ENCODE measurements at places on chromosomes 6 and 20.

DNA sequence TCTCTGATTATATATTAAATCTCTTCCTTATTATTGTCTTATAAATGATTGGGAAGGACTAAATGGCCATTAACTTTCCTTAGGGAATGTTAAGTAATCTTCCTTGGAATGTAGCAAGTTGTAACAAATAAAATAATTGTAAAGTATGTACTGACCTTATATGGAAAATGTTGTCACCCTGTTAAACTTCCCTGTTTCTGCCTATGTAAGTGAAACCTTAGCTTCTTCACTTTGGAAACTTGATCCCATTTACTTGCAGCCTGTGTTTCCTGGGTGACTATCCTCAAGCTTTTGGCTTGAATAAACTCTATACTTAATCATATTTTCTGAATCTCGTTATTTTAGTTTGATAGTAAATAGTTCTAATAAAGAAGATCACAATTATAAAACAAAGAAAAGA is 519.5 kb upstream of the PTCHD4 start:
- DNase-seq: no peak

DNA sequence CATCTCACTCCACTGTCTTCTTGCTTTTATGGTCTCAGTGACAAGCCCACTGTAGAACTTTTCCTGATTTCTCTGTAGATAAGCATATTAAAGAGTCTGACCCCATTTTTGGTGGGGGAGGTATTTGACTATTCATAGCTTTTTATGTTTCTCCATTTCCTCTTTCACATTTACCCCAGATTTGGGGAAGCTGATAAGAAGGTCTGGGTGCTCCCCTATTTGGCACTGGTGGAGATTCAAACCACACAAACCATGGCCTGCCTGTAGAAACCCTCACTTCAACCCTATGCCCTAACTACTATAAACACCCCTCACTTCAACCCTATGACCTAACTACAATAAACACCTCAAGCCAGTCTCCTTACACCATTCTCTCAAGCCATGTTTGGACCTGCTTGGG is 196.2 kb upstream of the SYNDIG1 start:
- no peak for DNase-seq

GRCh38 chr6:45812922-45813321 is 202.7 kb downstream of the CLIC5 start:
- peak; percentile 88 for DNase-seq

- peak; percentile 32 for DNase-seq
Observed at GRCh38 chr6:143232849-143233248, 172.2 kb downstream of the AIG1 start.

DNA sequence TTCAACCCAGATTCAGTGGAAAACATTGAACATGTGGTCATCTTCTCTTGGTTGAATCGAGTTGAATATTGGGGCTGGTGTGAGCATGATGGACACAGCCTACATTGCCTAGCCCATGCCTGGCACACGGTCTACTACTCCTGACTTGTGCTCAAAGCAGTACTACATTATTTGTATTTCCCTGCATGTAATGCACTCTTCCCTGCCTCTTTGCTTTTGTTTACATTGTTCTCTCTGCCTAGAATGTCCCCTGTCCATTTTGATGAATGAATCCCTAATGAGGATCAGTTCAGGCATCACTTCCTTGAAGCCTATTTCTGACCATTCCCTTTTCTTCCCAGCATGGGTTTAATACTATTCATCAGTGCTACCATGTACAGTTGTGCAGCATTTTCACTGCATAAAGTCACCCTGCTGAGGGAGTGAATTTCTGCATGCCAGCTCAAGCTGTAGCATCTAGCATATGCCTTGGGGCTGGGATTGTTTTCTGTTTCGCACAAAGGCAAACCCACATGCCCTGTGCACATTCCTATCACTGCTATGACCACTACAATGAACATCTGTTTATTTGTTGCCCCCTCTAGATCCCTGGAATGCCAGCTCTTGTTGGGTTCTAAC is 75.3 kb upstream of the CCN6 start:
- no peak for DNase-seq

- DNase-seq: peak; percentile 78
Observed at GRCh38 chr6:4606821-4607704, 169.1 kb upstream of the CDYL start.

DNA sequence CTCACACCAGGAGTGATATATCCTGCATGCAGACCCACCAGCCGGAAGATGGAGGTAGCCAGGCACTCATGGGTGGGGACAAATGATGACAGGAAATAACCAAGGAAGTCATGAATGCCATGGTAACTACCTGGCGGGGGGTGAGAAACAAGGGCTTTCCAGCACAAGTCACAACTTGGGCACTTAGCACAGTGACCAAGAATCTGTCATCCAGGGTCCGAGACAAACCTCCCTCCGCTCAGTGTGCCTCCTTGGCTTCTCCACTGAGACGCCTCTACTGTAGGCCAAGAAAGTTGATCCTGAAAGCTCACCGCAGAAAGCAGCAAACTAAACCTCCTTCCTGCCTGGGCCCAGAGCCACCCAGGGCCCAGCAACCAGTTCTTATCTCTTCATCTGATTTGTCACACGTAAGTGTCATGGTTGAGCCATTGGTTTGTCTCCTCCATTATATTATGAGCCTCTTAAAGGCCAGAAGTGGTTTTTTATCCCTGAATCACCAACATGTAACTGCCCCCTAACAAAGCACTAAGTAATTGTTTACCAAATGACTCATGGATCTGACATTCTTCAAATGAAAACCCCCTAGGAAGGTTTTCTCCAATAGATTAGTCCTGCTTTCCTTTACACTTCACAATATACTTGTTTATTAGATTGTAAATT is 84.3 kb upstream of the TAB2 start:
- peak; percentile 95 for DNase-seq

DNA sequence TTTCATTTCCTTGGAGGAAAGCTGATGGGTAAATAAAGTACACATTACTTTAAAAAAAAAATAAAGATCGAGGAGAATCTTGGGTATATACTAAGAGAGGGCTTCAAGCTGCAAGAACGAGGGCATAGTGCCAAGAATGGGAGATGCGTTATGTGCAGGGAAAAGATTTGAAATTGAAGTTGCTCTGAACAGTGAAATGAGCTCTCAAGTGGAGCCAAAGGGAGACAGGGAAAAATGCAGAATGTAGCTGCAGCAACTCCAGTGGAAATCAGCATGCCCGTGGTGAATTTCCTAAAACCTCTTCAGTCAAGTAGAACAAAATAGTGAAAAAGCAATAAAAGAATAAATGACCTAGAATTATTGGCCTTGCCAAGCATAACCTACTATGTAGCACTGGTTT is 11.4 kb upstream of the COL9A1 start:
- no peak for DNase-seq

DNA sequence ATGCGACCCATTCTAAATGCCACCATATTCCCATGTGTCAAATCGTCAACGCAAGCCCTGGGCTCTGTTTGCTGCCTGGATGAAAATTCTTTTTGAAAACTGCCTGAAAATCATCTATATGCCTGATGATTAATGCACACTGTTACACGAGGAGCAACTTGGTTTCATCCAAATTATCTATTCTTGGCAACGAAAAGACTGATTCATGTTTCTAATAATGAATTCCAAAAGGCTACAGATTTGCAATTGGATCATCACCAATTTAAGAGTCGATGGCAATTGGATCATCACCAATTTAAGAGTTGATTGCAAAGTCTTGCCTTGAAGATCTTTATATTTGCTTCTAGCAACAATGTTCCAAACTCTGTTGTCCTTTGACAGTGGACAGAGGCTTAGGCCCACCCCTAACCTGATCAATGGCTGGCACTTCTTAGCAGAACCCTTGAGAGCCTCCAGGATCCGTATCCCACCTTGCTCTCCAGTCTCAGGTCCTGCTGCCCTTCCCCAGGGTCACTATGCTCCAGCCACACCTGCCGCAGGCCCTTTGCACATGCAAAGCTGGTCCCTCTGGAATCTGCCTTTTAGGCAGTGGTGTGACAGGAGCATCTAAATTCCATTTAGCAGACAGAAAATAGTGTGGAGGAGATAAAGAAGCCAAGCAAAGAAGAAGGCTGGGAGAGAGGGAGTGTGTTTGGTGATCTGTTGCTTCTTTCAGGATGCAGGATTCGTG is 460.9 kb upstream of the SULF2 start:
- DNase-seq: peak; percentile 55

DNA sequence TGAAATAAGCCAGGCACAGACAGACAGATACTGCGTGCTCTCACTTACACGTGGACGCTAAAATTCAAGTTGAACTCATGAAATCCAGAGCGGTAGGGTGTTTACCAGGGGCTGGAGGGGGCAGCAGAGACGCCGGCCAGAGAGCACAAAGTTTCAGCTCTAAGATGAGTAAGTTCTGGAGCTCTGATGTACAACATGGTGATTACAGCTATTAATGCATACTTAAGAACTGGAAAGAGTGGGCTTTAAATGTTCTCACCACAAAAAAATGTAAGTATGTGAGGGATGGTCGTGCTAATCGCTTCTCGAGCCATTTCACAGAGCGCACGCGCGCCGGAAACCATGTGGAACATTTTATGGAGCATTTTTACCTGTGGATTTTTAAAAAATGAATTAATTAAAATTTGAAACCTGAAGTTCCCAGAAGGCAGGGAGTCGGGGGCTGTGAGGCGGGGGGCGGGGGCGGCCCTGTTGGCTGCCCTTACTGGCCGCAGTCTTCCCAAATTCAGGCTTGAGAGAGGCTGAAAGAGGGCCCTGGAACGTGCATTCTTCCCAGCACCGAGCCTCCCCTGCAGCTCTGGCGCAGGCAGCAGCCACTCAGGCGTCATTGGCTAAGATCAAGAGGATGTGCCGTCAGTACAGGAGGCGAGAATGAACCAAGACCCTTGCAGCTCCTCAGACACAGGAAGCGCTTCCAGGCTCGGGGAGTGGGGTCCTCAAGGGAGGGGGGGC is 8.5 kb upstream of the SLCO4A1 start:
- DNase-seq: peak; percentile 21

DNA sequence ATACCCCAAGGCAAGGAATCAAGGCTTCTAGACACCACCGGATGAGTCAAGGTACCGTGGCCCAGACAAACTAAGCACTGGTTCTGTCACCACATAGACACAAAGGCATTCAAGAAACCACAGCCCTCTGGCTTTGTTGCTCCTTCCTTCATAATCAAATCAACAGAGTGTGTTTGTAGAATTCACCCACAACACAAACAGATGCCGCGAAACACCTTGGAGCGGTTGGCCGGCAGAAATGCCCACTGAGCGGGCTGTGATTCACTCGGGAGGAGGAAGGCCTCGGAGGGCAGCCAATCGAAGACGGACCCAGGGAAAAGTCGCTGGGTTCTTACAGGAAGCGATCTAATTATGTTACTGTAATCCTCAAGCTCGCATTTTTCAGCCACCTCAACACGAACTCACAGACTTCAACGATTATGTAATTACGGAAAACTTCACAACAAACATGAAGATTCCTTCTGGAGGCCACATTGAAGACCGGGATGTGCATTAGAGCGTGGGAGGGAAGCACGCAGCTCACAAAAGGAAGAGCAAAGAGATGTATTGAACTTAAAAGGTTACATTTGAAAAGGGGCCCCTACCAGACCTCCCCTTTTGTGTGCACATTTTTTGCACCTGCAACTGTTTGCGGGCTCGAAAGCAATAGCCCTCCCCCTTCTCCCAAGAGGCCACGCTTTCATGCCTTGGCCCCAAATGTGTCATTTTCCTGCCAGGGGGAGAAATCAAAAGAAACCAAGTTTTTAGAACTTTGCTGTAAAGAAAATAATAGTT is 184.7 kb upstream of the PREP start:
- peak; percentile 88 for DNase-seq

DNA sequence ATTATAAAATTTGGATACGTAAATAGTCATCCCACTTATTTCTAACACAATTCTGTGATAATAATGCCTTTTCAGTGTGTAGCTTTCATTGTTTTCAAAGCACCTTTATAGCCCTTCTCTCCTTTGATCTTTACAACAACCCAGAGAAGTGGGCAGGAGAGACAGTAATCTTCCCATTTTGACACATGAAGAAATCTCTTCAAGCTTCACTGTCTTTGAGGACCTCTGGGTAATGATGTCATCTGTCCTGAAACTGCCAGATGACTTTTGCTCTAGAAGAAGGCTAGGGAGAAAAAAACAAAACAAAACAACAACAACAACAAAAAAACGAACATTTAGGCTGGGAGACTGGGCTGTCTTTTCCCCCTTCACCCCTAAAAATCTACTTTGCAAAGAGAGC is 203.0 kb downstream of the KCNQ5 start:
- DNase-seq: no peak

DNA sequence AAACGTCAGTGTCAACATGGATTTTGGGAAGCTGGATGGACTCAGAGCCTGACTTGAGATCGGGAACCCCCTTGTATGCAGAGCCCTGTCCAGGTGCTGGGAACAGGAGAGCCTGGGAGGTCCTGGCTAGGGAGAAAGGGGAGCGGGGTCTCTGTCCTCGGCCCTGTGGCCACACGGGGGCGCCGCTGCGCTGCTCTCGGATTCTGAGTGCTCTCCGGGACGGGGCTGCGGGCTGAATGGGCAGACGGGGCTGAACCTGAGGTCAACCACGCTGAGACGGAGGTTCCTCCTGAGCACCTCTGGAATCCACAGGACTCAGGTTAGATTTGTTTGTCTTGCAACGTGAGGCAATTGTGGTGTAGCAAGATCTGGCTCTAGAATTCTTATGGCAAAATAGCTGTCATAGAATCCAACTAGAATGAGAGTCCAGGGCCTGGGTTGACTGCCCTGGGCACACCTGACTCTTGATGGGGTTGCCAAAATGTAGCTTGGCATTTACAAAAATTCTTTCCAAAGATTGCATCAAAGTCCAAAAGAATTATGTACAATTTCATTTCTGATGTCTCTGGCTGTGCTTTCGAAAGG is 20.6 kb upstream of the HLA-F start:
- DNase-seq: no peak

- DNase-seq: peak; percentile 62
Observed at GRCh38 chr6:129863664-129864063, 2.5 kb upstream of the TMEM244 start.

DNA sequence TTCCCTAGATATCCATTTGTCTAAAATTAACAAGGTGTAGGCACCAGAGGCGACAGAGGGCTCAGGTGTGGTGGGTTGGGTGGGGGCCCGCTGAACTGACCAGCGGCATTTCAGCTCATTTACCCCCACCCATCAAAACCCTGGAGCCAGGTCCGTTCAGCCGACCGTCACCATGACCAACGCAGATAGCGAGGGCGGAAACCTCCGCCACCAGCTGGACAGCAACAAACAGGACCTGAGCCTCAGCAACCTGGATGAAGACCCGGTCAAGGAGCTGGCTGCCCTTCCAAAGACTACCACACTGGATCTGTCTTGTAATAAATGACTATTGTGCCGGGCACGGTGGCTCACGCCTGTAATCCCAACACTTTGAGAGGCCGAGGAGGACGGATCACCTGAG is 120.8 kb upstream of the LGSN start:
- no peak for DNase-seq
